Right ventricle myocardium inferior (tissue), 1 donor: ENCODE measurements at places on chromosomes 5 and 9. TPM values are rescaled to one million over a fixed set of nuclear protein-coding genes. Genes with fewer than 3 reads are reported as not detected.

The HBEGF gene
- 20.2 TPM for total RNA-seq

The PRDM9 gene
- not detected for total RNA-seq

The RGS7BP gene
- total RNA-seq, result 6.5 TPM

The AIF1L gene
- 22.2 TPM for total RNA-seq

The IFNB1 gene
- total RNA-seq, result not detected

The SPINK7 gene
- not detected for total RNA-seq

The NNT gene
- 563 TPM for total RNA-seq
